Ovary (tissue), 10 donors: ENCODE measurements at places on chromosomes 4 and X. TPM values are rescaled to one million over a fixed set of nuclear protein-coding genes. Genes with fewer than 3 reads are reported as not detected.

Gene SORCS2
- total RNA-seq = 12.5 TPM

Gene PSMD10
- 36.1 TPM for total RNA-seq

- DNase-seq = no peak
These were observed 128.5 kb upstream of the DIPK2B start for GRCh38 chrX:45329217-45329616.

GRCh38 chrX:119075270-119076025, 2.7 kb downstream of the CT47C1 start:
- no peak for DNase-seq
